ENCODE measurements at places on chromosomes 16 and 17. TPM values are rescaled to one million over a fixed set of nuclear protein-coding genes. Genes with fewer than 3 reads are reported as not detected.

DNA sequence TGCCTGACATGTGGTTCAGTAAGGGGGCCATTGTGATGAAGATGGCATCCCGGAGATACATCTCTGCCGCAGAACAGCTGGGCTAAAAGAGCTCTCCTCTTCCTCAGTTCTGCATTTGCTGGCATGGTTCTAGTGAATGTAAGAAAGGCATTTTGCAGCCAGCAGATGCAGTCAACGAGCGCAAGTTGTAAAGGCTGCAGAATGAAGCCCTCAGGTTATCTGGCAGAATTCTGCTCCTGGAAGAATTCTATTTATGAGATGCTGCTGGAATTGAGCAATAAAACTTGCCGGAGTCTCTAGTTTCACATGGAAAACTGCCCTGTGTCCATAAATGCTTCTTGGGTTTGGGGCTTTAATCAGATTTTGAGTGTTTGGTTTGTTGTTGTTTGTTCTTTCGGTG, 176.8 kb upstream of the HSBP1 start:
- no peak for DNase-seq

DNA sequence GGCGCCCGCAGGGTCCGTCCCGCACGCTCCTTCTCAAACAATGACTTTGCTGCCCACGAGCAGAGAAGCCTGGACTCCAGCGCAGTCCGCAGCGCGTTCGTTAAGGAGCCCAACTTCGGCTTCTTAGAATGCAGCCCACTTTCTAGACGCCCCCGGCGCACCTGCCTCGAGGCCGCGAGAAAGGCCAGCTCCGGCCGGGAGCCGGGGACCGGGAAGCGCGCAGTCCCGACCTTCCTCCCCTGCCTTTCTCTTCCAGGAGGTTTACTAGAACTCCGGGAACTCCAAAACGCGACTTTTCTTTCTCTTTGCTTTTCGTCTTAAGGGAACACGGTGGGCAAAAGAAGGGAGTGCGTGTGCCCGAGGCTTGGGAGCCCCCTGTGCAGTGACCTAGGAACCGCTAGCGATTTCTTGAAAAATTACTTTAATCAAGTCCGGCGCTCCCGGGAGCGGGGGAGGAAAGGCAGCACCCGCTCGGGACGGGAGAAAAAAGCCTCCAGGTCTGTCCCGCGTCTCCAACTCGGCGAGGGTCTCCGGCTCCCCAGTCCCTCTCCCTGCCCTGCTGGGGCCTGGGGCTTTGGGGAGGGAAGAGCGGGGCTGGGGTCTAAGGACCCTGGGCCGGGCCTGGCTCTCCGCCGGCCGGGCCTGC, 2.6 kb downstream of the HNF1B start:
- DNase-seq: no peak

- DNase-seq: no peak
Measured at GRCh38 chr17:47997586-47997985, 26.7 kb downstream of the CDK5RAP3 start.

DNA sequence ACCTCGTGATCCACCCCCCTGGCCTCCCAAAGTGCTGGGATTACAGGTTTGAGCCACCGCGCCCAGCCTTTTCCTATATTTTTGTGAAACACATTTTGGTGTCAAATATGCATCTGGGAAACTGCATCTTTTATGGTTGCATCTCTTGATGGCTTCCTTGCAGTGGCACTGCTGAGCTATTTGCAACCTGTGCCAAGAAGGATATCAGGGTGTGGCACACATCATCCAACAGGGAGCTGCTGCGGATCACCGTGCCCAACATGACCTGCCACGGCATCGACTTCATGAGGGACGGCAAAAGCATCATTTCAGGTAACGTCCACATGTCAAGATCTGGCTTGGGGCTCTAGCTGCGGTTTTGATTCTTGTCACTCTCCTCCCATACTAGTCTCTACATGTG, 16.8 kb upstream of the USP43 start:
- no peak for DNase-seq

DNA sequence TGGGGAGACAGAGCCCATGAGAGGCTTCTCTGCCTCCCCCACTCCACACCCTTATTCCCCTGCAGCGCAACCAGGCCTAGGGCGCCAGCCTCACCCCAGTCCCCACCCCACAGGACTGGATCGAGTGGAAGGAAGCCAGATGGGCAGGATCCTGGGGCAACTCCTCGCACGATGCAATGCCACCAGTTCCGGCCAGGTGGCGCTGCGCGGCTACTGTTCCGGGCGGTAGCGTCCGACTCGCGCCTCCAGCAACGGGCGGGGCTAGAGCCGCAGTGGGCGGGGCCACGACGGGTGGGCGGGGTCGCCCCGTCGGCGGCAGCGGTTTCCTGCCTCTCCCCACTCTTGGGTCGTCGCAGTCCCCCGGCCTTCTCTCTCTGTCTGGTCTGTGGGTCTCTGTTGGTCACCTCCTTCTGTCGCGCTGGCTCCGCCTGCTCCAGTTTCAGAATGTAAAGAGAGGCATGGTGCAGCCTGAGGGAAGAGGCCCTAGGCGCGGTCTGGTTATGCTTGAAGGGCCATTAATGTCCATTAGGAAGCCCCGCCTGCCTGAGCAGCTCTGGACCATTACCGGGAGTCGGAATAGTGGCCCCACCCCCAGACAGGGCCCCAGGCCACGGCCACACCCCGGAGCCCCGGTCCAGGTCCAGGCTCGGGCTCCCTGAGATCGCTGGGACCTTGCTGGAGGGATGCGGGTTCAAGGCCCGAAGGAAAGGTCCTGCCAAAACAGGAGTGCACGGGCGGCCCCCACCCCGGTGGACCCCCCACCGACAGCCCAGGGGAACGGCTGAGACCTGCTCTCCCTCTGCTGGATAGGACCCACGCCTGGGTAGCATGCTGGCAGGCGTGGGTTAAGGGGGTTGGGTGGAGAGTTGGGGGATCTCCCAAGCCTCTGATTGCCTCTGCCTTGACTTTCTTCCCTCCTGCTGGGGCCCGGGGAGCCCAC, 3.3 kb upstream of the NHERF2 start:
- DNase-seq: peak; percentile 99

- DNase-seq: no peak
Measured at GRCh38 chr16:87959391-87959990, 8.3 kb downstream of the BANP start.

COIL gene
- 12.0 TPM for total RNA-seq

Data from aorta (tissue), 5 donors.